Body of pancreas (tissue), 4 donors: ENCODE measurements at places on chromosomes 2 and 18.

DNA sequence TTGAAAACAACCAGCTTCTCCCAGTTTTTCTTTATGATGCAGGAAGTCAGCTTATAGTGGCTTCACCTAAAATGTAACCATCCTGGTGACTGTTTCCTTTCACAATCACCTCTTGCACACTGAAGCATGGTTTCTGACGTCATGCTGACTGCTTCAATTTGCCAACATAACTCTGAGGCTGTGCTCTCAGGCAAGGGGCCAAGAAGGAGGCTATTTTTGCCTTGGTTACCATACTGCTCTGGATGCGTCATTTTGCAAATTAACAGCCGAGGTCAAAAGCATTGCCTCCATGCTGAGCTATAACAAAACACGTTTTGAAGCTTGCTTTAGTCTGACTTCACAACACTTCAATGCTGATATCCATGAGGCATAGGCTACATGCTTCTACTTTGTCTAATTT, 397.8 kb downstream of the METTL4 start:
- H3K36me3 ChIP-seq = no peaks in the 10 kb centered on the region
- DNase-seq = no peak
- no peak overlapping the region for H3K4me3 ChIP-seq
- H3K4me1 ChIP-seq = no peaks in the 10 kb centered on the region
- H3K27ac ChIP-seq = no peak overlapping the region

DNA sequence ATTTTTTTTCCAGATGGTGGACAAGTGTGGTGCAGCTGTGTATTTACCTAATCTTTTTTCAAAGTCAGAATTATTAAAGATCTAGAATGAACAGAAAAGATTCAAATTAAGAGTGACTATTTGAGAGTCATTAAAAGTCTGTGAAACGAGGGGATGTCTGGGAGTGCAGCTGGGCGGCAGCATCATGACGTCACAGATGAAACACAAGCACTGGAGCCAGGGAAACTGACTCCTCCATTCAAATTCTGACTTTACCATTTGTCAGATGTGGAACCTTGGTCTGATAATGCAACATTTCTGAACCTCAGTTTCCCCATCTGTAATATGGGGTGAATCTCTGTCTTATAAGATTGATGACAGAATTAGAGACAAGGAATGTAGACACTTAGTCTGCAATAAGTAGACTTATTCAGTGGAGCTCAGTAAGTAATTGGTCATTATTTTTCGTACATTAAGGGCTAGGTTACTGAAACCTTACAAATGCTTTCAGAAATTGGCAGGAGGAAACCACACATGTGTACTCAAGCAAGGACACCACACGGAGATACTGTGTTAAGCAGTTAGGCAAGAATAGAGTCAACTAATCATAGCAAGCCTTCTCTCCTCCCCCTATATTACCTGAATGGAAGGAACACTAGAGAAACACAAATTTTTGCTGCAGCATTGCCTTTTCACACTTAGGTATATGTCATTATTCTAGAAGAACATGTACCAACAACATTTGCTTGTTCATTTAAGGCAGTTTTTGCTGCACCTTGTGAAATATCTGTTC, 27.8 kb upstream of the CXXC1 start:
- H3K27ac ChIP-seq = no peak overlapping the region
- H3K4me3 ChIP-seq = no peak overlapping the region
- no peaks in the 10 kb centered on the region for H3K36me3 ChIP-seq
- H3K4me1 ChIP-seq = no peaks in the 10 kb centered on the region
- DNase-seq = no peak
- no peaks in the 10 kb centered on the region for H3K27me3 ChIP-seq

GRCh38 chr2:34570266-34570872, 971.3 kb upstream of the FAM98A start:
- H3K27ac ChIP-seq = no peak overlapping the region
- no peaks in the 10 kb centered on the region for H3K4me1 ChIP-seq
- no peaks in the 10 kb centered on the region for H3K27me3 ChIP-seq
- peak; percentile 71 for DNase-seq

DNA sequence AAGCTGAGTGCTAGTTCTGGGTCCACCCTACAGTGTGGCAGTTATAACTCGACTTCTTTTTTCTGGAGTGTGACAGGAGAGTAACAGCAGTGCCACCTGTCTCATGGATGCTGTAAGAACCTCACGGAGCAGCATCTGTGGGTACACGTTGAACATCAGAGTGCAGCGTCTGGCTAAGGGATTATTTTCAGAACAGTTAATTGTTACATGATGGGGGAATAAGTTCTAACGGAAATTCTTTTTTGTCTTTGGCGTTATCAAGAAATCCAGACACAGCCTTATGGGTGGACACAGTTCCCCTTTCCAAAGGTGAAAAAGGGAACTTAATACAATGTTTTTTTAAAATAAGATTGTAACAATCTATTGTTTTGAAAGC, 28.3 kb upstream of the TOGARAM2 start:
- DNase-seq = no peak
- no peaks in the 10 kb centered on the region for H3K36me3 ChIP-seq
- no peak overlapping the region for H3K4me3 ChIP-seq
- H3K4me1 ChIP-seq = peaks cover 4% of the 10 kb centered on the region
- H3K27ac ChIP-seq = peak overlapping the region; percentile 58

GRCh38 chr2:112646791-112647689, 1.3 kb downstream of the SLC20A1 start:
- peak overlapping the region; percentile 99 for H3K27ac ChIP-seq
- no peaks in the 10 kb centered on the region for H3K27me3 ChIP-seq
- H3K4me3 ChIP-seq = peak overlapping the region; percentile 91
- no peak for DNase-seq
- H3K4me1 ChIP-seq = peaks cover 48% of the 10 kb centered on the region
- H3K36me3 ChIP-seq = peaks cover 10% of the 10 kb centered on the region

DNA sequence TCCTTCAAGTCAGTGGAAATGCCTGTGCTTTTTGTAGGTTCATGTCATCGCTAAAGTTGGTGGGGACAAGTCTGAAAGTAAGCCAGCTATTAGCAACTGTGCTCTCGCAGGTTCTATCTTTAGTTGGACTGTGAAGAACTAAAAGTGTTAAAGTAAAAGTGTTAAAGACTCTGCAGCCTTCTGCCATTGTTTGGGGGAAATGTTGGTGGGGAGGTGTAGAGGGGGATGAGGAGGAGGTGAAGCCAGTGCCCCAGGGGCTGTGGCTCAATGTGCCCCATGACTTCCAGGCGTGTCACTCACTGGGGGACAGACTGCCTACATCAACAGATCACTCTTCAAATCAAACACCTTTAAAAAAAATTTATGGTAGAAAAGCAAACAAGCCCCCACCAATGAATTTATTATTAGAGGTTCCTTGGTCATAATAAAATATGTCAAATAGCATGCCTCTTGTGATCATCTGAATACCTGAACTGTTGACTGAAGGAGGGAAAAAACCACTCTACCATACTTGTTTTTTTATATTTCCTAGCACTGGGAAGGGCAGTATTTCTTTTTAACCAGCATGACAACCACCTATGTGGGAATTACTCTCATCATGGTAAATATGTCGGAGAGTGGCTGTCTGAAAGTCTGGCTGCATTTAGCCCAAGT, 19.3 kb downstream of the TGFA start:
- no peaks in the 10 kb centered on the region for H3K27me3 ChIP-seq
- H3K27ac ChIP-seq = no peak overlapping the region
- no peaks in the 10 kb centered on the region for H3K36me3 ChIP-seq
- H3K4me3 ChIP-seq = no peak overlapping the region
- no peak for DNase-seq

- peaks cover 90% of the 10 kb centered on the region for H3K4me1 ChIP-seq
- no peaks in the 10 kb centered on the region for H3K27me3 ChIP-seq
- H3K4me3 ChIP-seq = no peak overlapping the region
- no peak for DNase-seq
- H3K36me3 ChIP-seq = no peaks in the 10 kb centered on the region
Measured at GRCh38 chr2:181851726-181852125, 39.8 kb upstream of the ITPRID2 start.

GRCh38 chr2:217707131-217707611, 295.6 kb downstream of the TNS1 start:
- no peak for DNase-seq
- peaks cover 8% of the 10 kb centered on the region for H3K4me1 ChIP-seq
- no peak overlapping the region for H3K27ac ChIP-seq
- H3K4me3 ChIP-seq = no peak overlapping the region
- H3K27me3 ChIP-seq = no peaks in the 10 kb centered on the region

- DNase-seq = peak; percentile 75
- no peaks in the 10 kb centered on the region for H3K36me3 ChIP-seq
- no peak overlapping the region for H3K4me3 ChIP-seq
- H3K27ac ChIP-seq = peak overlapping the region; percentile 100
- no peaks in the 10 kb centered on the region for H3K27me3 ChIP-seq
- peaks cover 20% of the 10 kb centered on the region for H3K4me1 ChIP-seq
Measured at GRCh38 chr18:22166069-22166950, 3.1 kb upstream of the GATA6 start.

DNA sequence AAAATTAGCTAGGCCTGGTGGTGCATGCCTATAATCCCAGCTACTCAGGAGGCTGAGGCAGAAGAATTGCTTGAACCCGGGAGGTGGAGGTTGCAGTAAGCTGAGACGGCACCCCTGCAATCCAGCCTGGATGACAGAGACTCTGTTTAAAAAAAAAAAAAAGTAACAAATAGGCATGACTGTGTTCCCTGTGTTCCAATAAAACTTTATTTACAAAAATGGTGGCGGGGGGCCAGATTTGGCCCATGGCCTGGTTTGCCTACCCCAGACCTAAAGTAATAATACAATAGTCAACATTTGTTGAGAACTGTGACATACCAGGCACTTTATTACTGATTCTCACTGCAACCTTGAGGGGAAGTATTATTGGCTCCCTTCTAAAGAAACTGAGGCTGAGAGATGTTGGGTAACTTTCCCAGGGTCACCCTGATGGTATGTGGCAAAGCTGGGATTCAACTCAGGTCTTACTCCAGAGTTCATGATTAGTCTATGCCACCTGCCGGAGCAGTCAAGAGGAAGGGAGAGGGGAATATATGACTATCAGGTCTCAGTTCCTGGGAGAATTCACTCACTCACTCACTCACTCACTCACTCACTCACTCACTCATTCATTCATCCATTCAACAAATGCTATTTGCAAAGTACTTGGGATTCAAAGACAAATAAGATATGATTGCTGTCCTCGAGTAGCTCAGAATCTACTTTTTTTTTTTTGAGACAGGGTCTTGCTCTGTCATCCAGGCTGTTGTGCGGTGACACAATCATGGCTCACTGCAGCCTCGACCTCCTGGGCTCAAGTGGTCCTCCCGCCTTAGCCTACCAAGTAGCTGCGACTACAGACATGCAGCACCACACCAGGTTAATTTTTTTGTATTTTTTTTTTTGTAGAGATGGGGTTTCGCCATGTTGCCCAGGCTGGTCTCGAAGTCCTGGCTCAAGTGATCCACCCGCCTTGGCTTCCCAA, 14.3 kb upstream of the KCMF1 start:
- peaks cover 48% of the 10 kb centered on the region for H3K4me1 ChIP-seq
- peak overlapping the region; percentile 50 for H3K27ac ChIP-seq
- no peak overlapping the region for H3K4me3 ChIP-seq
- no peak for DNase-seq
- H3K36me3 ChIP-seq = no peaks in the 10 kb centered on the region

GRCh38 chr2:230060672-230061293, 7.9 kb downstream of the SLC16A14 start:
- no peak overlapping the region for H3K27ac ChIP-seq
- no peak overlapping the region for H3K4me3 ChIP-seq
- H3K36me3 ChIP-seq = no peaks in the 10 kb centered on the region
- DNase-seq = no peak
- no peaks in the 10 kb centered on the region for H3K27me3 ChIP-seq

DNA sequence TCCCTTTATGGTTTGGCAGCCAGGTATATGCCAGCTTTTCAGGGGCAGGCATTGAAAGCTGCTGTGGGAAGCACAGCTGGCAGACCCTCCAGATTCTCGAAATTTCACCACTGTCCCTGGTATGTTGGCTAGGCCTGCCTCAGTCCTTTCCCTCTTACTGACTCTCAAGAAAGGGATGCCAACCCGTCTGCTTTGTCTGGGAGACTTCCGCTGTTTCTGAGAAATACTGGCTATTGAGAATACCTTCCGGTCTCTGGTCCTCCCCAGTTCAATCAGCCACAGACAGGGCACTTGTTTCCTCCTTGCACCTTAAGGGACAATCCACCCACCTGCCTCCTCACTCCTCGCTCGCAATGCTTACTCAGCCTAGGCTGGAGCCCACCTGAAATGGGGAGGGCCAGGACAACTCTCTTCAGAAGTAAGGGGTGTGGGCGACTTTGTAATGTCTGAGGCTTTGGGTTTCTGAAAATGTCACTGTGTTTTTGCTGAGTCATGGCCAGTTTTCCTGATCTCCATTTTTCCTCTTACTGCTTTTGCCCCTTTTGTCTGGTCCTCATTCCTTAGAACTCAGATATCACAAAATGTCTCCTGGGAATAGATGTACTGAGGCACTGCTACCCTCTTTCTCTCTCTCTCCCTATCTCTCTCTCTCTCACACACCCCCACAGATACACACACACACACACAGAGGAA, 571.1 kb downstream of the TNS1 start:
- H3K4me1 ChIP-seq = peaks cover 5% of the 10 kb centered on the region
- H3K4me3 ChIP-seq = no peak overlapping the region
- H3K36me3 ChIP-seq = no peaks in the 10 kb centered on the region
- H3K27ac ChIP-seq = no peak overlapping the region

DNA sequence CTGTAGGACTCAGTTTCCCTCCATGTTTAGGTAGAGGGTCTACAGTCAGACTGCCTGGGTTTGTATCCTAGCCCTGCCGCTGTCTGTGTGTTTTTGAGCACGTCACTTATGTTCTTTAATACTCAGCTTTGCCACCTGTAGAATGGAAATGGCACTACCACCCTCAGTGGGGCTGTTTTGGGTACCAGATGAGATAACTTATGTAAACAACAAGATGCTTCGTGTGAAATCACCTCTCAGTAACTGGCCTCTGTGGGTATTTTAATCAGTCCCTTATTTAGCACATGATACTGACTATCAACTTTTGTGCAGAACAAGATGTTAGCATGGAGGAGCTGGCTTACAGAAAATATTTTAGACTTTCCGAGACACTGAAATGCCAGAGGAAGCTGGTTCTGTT, 296.0 kb downstream of the LRRTM1 start:
- H3K27me3 ChIP-seq = no peaks in the 10 kb centered on the region
- no peak overlapping the region for H3K4me3 ChIP-seq

- no peak overlapping the region for H3K4me3 ChIP-seq
- H3K36me3 ChIP-seq = no peaks in the 10 kb centered on the region
- DNase-seq = no peak
- peaks cover 81% of the 10 kb centered on the region for H3K4me1 ChIP-seq
- H3K27me3 ChIP-seq = no peaks in the 10 kb centered on the region
- peak overlapping the region; percentile 84 for H3K27ac ChIP-seq
Measured at GRCh38 chr18:32381761-32382160, 88.9 kb downstream of the GAREM1 start.
